ENCODE measurements at places on chromosomes 12 and 14.

- DNase-seq, result no peak
Measured at GRCh38 chr14:68680541-68681051, 112.3 kb downstream of the ZFP36L1 start.

- no peak for DNase-seq
Measured at GRCh38 chr12:96205908-96206307, 11.7 kb downstream of the ELK3 start.

DNA sequence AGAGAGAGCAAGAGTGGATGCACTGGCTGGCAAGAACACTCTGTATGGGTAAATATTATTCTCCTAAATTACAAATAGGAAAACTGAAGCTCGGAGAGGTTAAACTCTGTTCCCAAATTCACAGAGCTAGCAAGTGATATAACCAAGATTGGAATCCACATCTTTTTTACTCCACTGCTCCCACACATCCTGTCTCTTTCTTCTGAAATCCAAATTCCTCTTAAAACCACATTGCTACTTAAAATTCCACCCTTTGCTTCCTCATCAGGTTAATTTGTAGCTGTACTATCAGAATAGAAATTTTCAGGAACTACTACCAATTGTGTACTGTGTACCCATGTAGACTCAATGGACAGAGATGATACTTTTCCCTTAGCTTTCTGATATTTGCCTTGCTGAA, 74.4 kb downstream of the ARMH4 start:
- DNase-seq, result no peak

DNA sequence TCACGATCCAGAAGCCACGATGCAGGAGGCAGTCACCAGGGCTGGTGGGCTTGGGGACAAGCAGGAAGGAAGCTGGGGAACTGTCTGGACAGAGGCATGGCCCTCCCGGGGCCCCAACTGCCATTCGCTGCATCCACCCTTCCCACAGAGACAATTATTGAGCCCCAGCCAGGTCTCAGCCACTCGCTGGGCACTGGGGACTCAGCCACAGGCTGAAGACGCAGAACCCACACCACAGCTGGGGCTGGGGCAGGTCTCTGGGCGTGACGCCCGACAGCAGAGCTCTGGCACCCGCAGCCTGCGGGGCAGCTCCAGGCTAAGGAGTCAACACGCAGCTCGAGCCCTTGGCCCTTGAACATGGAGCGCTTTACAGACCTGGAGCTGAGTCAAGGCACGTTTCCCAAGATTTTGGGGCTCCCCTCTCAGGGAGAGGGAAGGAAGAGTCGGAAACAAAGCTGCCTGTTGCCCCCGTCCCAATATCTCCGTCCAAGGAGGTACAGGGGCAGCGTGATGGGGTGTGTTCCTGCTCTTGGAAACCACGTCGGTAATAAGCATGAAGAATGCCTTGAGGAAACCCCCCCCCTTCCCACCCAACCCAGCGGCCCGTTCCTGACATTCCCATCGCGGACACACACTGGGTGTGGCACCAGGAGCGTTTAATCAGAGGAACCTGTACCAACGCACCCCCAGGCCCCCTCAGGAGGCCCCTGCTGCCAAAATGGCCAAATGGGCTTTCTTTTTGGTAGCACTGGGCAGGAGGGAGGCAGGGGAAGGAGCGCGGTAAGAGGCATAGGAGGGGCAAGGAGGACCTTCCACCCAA, 6.7 kb downstream of the RIMBP2 start:
- no peak for DNase-seq

DNA sequence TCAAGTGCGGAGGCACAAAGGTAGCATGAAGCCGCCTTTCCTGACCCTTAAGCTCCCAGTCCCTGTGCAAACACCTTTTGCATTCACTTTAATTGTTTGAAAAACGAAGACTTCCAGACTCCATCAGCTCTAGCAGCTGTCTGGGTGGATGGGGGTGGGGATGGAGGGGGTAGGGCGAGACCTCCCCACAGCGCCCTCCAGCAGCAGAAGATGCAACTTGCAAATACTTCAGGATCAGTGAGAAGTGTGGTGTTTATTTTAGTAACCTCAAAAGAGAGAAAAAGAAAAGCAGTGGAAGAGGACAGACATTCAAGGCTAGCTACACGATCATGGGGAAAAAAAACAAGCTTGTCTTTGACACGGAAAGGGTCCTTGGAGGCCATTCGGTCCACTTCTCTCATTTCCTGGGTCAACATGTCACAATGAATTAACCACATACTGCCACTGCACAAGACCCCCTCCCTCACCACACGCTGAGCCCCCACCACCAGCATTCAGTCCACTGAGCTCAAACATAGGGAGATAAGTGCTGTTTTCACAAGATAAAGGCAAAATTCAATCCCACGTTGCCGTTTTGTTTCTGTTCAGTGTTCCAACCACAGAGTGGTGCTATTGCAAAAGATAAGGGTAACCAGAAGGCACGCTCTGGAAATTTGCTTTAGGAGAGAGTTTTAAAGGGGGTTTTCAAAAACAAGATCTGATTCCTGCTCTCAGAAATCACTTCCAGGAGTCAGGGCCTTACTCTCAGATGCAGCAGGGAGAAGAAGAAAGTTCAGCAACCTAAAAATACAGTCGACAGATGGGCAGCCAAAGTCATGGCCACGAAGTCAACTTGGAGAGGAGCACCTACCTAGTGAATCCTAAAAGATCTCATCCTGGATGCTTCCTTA, 3.3 kb upstream of the NTF3 start:
- no peak for DNase-seq

GRCh38 chr12:1766110-1766509, 54.3 kb upstream of the LRTM2 start:
- no peak for DNase-seq

- no peak for DNase-seq
Measured at GRCh38 chr12:64666054-64666914, 56.0 kb downstream of the RASSF3 start.

DNA sequence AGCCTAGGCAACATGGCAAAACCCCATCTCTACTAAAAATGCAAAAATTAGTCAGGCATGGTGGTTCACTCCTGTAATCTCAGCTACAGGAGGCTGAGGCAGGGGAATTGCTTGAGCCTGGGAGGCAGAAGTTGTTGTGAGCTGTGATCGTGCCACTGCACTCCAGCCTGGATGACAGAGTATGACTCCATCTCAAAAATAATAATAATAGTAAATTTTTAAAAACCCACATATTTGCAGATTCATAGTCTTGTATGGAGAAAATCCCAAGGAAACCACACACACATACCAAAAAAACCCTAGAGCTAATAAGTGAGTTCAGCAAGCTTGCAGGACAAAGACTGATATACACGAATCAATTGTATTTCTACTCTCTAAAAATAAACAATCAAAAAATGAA, 19.0 kb upstream of the MTHFD1 start:
- DNase-seq, result no peak

DNA sequence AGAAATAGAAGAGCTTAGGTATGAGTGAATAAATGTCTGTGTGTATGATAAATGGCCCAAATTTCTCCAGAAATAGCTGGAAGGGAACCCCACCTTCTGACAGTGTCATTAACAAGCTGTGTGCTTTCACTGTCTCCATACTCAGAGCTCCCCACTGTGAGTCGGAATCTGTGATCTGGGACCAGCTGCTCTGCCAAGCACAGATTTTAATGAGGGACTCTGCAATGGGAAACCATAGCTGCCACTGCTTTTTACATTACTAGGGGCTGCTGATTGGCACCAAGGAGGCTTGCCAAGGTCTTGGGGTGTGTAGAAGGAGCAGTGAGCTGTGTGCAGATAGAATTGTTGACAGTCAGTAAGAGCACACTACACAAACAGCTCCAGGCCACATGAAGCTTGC, 244.2 kb upstream of the CCDC196 start:
- DNase-seq, result no peak

DNA sequence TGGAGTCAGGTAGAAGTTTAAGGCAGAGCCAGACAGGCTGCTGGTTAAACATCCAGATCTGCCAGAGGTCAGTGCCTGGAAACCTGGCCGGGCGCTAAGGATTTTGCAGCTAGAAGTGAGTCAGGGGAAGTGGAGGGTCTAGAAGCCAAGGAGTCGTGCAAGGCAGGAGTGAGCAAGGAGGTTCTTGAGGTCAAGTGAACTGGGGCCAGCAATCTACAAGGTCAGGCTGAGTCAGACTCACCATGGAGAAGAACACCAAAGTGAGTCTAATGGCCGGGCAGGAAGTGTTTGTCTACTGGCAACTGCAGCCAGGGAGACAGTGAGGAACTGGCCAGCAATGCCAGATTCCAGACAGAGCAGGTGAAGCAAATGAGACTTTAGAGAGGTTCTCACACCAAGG, 628.2 kb downstream of the ETNK1 start:
- no peak for DNase-seq

DNA sequence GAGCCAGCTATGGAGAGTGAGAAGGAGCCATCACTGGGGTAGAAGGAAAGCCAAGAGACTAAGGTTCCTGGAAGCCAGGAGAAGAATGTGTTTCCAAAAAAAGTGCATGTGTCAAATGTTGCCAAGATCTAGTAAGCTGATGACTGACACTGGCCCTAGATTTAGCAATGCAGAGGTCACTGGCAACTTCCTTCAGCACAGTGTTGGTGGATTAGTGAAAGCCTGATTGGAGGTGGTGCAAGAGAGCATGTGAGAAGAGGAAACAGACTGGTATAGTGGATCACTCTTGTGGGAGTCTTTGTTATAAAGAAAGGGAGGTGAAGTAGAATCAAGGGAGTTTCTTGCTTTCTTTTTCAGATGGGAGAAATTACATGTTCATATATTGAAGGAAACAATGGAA, 34.1 kb upstream of the CHGA start:
- no peak for DNase-seq

DNA sequence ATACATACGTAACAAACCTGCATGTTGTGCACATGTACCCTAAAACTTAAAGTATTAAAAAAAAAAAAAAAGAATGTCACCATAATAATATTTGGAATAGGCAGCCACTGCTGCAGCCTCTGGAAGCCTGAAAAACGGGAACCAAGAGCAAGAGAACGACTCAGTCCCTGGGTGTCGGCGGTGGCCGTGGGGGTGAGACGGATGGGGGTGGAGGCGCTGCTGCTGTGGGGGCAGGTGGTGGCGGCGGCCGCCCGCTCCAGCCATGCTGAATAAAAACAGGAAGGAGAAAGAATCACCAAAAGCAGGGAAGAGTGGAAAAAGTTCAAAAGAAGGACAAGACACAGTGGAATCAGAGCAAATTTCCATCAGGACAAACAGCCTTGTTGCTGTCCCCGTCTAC, 46.9 kb downstream of the ZFYVE21 start:
- no peak for DNase-seq

- DNase-seq, result no peak
Measured at GRCh38 chr12:122201381-122201780, 2.1 kb upstream of the B3GNT4 start.

DNA sequence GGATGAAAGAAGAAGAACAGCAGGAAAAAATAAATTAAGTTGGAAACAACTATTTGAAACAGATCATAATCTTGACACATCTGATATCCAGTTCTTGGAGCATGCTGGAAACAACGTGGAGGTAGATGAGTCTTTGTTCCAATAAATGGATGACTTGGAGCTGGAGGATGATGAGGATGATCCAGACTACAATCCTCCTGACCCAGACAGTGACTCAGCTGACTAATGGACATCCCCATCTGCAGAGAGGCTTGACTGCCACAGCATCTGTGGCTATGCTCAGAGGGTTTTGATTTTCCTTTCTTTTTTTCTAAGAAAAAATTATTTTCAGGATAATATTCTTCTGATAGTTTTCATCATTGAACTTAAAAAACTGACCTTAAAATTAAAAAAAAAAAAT, 6.2 kb upstream of the ZDHHC17 start:
- DNase-seq, result no peak

DNA sequence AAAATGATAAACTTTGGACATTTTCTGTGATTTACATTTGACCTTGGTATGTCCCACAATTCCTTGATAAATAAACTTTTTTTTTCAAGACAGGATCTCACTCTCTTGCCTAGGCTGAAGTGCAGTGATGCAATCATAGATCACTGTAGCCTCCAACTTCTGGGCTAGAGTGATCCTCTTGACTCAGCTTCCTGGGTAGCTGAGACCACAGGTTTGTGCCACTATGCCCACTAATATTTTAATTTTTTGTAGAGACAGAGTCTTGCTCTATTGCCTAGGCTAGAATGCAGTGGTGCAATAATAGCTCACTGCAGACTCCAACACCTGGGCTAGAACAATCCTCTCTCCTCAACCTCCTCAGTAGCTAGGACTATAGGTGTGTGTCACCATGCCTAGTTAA, 79.1 kb upstream of the PTGDR start:
- no peak for DNase-seq

- no peak for DNase-seq
Measured at GRCh38 chr14:86104691-86105265, 574.8 kb downstream of the FLRT2 start.

- DNase-seq, result no peak
Measured at GRCh38 chr12:114555451-114555850, 128.5 kb downstream of the TBX3 start.

DNA sequence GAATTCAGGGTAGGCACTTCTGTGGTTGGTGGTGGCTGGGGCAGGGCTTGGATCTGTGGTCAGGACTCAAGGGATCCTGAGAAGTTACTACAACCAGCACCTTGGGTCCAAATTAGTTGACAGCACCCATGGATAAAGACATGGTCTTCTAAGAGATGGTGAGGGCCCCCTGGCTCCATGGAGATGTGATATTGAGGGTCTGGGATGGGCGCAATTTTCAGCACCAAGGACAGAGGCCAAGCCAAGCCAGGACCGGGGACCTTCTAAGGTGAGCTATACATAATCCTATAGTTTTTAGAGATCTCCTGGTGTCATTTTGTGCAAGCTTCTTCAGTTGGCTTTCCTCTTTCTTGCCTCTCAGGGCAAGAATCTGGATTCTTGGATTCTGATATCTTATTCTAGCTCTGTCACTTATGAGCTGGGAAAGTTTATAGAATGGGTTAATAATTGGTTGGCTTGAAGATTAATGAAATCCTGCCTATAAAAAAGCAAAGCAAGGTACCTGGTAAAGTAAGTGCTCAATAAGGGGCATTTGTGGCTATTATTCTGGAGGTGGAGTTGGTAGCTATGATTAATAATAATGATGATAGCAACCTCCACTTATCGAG, 130.1 kb upstream of the LHX5 start:
- DNase-seq, result no peak

- DNase-seq, result no peak
Measured at GRCh38 chr12:122516544-122517361, 10.0 kb downstream of the RSRC2 start.

DNA sequence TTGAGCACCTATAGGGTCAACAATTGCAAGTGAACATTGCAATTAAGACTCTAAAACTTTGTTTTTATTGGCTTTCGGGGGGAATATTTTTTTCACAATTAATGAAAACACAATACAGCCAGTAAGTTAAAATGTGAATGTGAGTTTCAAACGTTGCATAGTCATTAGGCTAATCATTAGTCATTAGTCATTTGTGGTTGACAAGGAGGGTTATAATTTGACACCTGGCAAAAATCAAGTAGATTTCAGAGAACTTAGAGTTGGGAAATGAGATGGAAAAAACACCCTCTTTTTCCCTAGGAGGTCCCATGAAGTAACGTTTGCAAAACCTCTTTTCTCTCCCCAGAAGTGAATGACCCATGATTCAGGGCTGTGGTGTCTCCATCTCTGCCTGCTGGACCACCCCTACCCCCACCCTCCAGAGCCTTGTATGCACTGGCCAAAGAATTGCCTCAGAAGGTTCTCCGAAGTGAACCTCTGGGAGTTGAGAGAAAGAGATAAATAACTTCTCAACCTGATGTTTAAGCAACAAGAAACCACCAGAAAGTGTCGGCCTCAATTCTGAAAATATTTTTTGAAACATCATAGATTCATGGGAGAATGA, 196.3 kb downstream of the PAX9 start:
- DNase-seq, result no peak

Measured in stimulated activated CD4-positive, alpha-beta T cell treated with anti-CD3 and anti-CD28 coated beads, Interleukin-4, amount 100 ng/mL, for 1 hour (primary cell).